ENCODE measurements at places on chromosomes 3 and 15.
A peak's percentile ranks its signal among the peaks of the same experiment; 100 is the strongest.

- DNase-seq: peak; percentile 50
Observed at GRCh38 chr15:85412956-85413854, 32.8 kb downstream of the AKAP13 start.

DNA sequence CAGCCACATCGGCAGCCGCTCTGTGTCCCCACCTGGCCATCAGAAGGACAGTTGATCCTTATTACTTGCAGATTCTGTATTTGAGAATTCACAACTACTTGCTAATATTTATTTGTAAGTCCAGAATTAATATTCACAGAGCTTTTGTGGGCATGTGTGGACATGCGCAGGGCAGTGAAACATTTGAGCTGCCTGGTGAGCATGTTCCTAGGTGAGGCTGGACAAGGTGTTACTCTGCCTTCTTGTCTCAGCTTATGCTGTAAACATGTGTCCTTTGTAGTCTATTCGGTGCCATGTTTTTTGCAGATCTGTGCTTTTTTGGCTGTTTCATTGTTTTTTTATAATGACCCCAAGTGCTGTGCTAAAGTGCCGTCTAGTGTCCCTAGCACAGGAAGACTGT, 15.6 kb downstream of the FAH start:
- DNase-seq: no peak

- DNase-seq: no peak
Observed at GRCh38 chr3:54939557-54940300, 11.9 kb upstream of the LRTM1 start.

DNA sequence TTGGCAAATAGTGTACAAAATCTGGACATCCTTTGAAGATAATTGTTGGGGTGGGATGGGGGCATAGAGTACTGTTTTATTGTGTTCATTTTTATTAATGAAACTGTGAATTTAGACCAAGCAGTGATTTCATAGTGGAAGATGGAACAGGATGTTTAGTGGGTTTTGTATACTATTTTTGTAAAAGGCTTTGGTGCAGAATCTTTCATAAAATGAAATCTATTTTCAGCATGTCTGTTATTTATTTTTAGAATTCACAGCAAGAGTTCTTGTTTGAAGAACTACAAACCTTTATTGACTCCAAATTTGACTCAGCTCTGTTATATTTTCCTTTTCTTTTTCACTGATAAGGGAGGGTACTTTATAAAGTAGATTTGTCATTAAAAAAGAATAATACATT, 145.4 kb downstream of the AKAP13 start:
- DNase-seq: no peak

- peak; percentile 53 for DNase-seq
Observed at GRCh38 chr3:16392717-16393116, 120.8 kb downstream of the RFTN1 start.

GRCh38 chr3:133269393-133269792, 130.5 kb upstream of the BFSP2 start:
- no peak for DNase-seq

GRCh38 chr3:33114622-33115023, 809 bp downstream of the CRTAP start:
- DNase-seq: no peak

- no peak for DNase-seq
Observed at GRCh38 chr15:73069109-73069508, 16.8 kb downstream of the NEO1 start.

- DNase-seq: no peak
Observed at GRCh38 chr3:89032346-89033013, 74.9 kb upstream of the EPHA3 start.

DNA sequence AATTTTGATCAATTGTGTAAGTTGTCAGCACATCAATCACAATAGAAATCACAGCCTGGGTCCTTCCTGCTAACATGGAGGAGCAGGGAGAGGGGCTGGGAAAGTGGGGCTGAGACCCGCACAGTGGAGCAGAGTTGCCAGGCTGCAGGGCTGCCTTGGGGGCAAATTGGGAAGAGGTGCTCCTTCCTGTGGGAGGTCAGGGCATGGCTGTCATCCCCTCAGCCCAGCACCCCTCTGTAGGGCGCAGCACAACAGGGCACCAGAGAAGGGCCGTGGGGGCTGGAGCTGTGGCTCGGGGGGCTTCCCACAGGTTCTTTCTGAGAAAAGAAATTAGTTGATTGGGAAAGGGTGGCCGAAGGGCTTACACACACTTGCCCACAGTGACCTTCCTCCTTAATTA, 126.3 kb downstream of the NSMCE3 start:
- no peak for DNase-seq

- no peak for DNase-seq
Observed at GRCh38 chr3:182118066-182118465, 406.3 kb downstream of the SOX2 start.
